ENCODE measurements at places on chromosomes 3 and 15. TPM values are rescaled to one million over a fixed set of nuclear protein-coding genes. Genes with fewer than 3 reads are reported as not detected.
A peak's percentile ranks its signal among the peaks of the same experiment; 100 is the strongest.

TGFBR2 gene
- 587 TPM for total RNA-seq

DNA sequence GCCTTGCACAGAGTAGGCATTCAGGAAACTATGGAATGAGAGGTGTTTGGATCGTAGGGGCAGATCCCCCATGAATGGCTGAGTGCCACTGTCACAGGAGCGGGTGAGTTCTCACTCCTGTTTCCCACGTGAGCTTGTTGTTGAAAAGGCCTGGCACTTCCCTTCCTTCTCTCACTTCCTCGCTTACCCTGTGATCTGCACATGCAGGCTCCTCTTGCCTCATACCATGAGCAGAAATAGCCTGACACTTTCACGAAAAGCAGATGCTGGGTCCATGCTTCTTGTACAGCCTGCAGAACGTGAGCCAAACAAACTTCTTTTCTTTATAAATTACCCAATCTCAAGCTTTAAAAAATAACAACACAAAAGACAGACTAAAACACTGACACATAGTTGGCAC, 55.4 kb downstream of the AGBL1 start:
- no peak for DNase-seq

MME gene
- total RNA-seq = 109 TPM

DNA sequence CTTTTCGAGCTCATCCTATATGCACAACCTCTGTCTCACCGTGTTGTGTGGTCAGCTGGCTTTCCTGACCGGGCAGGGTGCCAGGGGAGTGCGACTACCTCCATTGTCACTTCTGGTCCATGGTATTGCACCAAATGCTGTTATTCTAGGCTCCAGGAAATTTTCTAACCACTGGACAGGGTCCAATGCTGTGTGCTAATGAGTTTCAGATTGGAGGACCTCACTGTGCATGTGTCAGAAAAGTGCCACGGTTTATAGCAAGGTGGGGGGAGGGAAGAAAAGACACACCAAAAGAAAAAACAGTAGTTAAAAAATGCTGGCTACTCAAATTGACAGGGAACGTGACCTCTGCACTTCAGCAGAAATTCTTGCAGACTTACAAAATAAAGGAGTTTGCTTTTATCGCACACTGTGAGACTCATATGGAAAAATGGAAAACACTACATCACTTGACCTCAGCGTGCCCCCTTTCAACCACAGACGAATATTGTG, 480.1 kb downstream of the FOXP1 start:
- peak; percentile 31 for DNase-seq

GRCh38 chr15:36933255-36933990, 166.9 kb downstream of the MEIS2 start:
- DNase-seq = no peak

DNA sequence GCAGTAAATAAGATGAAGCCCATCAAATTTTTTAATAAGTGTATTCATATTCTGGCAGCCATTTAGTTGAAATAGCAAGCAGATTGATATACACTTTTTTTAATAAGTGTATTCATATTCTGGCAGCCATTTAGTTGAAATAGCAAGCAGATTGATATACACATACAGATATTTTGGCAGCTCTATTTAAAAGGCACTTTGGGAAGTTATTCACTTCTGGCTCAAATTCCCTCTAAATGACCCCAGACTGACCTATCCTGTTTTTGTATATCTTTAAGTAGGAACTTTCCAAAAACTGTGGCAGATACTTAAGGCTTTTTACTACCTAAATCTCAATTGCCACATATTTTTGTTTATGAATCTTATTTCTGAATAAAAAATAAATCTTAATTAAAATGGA, 122.3 kb downstream of the PLD1 start:
- no peak for DNase-seq

DNA sequence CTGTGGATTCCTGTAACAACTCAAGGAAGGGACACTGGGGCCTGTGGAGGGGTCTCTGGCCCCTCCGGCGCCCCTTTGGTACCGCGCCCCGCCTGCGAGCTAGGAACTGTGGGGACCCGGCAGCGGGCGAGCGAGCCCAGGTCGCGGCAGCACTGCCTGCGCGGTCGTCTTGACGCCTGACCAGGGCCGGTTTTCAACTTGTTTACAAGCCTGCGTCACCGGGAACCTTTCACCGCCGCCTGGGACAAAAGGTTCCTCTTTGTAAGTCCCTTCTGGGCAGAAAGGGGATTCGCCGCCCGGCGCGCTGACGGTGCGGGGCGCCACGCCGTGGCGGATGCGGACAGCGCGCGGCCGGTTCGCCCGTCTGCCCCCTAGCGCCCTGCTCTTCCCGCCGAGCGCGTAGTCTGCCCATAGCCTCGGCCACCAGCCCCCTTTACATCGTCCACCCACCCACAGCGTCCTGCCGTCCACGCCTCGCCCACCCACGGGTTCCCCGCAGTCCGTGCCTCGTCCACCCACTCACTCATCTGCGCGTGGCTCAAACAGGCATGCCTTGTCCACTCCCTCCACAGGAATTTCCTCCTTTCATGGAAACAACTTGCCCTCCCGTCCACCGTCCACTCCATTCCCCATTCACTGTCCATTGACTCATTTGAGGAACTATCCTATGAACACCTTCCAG, 5.5 kb upstream of the CFAP100 start:
- peak; percentile 60 for DNase-seq

- DNase-seq = no peak
These were observed 372.9 kb upstream of the LMCD1 start for GRCh38 chr3:8128686-8129085.

DNA sequence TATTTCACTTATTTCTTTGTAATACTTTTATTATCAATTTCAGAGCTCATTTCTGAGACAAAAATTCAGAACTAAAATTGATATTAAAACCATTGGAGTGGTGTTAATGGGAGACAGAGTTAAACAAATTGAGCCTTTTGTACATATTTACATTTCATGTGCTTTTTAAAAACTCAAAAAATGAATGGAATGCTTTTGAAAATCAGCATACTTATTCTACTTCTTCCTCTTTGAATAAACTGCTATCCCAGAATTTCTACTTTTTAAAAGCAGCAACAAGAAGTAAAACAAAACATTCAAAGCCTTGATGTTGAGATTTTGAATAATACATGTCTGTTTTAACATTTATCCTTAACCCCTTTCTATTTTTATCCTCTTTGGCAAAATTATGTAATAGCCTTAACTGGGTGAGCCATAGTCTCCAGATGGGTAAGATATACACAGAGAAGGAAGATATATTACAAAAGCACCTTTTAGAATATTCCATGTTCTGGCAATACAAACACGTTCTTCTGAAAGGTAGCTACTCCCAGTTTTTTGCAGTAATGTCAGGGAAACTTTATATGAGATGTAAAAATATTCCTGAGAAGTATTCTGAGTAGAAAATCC, 123.6 kb downstream of the MBNL1 start:
- no peak for DNase-seq

DNA sequence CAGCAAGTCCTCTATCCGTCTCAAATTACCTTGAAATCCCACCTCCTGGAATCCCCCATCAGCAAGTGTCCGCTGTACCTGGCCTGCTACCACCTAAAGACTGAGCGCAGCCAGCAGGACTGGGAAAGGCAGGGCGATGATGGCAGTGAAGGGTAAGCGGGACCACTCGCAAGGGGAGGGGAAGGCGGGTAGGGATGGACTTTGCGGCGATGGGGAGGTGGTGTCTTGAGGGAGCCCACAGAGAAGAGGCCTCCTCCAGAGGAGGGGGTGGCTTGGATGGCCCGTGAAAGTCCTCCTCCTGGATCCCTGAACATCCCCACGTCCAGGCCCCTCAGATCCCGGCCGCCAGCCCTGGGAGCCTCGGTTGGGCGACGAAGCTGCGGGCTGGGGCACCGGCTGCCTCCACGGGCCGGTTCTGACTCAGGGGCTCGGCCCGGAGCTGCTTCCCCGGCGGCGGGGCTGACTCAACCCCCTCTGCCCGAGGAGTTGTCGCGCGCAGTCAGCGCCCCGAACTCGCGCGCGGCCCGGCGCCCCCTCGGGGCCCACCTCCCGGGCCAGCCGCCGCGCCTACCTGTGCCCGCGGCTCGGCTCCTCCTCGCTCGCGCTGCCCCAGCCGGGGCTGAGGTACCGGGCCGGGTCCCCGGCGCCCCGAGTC, 512 bp downstream of the LARP6 start:
- no peak for DNase-seq

GPR27 gene
- 0.84 TPM for total RNA-seq

FAM162A gene
- 26.9 TPM for total RNA-seq

GRCh38 chr3:72889310-72890165, 1.7 kb downstream of the GXYLT2 start:
- DNase-seq = no peak

KATNBL1 gene
- total RNA-seq = 83.1 TPM

DNA sequence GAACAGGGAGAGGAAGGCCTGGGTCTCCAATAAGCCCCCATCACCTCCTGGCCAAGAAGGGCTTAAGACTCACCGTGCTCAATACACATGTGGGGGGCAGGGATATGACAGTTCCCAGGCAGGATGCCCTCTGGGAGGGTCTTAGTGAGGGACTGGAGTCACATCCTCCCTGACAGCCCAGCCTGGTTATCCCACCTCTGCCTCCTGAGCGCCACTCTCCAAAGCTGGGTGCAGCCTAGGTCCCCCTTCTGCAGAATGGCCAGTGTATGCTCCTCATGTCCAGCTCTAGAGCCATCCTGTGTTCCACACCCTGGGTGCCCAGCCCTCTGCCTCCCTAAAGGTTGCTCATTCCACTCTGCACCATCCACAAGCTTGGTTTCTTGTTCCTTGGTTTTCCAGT, 1.2 kb upstream of the SHISA5 start:
- DNase-seq = no peak

GP5 gene
- total RNA-seq = not detected

Data from omental fat pad (tissue), 4 donors.